ENCODE measurements at places on chromosomes 3 and 15. TPM values are rescaled to one million over a fixed set of nuclear protein-coding genes. Genes with fewer than 3 reads are reported as not detected.

Gene DNAH12
- 0.20 TPM for total RNA-seq

Gene PHLDB2
- total RNA-seq: 5.1 TPM

Gene ZNF385D
- total RNA-seq: not detected

Gene SOX14
- not detected for total RNA-seq
